T-helper 9 cell (primary cell): ENCODE measurements at places on chromosomes 7 and 10.

DNA sequence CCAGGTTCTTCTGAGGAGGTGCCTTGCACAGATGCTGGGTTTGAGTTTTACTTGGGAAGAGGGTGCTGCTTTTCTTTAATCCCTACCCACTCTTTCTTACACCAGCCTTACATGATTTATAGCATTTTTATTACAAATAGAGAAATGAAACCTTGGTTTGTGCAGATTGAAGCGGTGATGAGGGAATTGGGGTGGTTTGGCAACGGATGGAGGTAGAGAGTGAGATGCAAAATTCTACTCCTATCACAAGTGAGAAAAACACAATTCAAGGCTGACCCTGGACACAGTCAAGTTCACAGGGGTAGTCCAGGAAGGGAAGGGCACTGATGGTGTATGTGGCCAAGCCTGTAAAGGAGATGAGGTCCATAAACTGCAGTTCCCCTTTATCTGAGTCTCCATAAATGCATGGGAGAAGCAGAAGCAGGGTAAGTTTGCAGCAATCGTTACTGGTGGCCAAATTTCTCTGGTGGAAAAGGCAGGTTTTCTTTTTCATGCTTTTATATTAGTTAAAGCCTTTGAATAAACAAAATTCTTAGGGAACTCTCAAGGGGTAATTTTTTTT, 214.3 kb downstream of the JAZF1 start:
- no peak for DNase-seq

- no peak for DNase-seq
These were observed at the start of gene KCP for GRCh38 chr7:128910569-128910945. Gene KCP, minus strand, starts transcription at chr7:128910709. Its CDS starts 33 bp downstream, at chr7:128910676.

GRCh38 chr7:5203183-5203537, 13.1 kb downstream of the WIPI2 start:
- DNase-seq: no peak

DNA sequence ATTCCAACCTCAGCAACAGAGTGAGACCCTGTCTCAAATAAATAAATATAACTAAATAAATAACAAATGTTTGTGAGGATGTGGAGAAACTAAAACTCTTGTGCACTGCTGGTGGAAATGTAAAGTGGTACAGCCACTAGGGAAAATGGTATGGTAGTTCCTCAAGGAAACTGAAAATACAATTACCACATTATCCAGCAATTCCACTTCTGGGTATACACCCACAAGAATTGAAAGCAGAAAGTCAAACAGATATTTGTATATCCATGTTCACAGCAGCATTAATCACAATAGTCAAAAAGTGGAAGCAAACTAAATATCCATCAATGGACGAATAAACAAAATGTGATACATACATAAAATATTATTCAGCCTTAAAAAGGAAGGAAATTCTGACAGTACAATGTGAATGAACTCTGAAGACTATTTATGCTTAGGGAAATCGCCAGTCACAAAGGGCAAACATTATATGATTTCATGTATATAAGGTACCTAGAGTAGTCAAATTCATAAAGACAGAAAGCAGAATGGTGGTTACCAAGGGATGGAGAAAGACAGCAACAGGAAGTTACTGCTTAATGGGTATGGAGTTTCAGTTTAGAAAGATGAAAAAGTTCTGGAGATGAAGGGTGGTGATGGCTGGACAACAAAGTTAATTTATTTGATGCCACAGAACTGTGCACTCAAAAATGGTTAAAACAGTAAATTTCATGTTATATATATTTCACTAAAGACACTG, 9.8 kb downstream of the ARHGAP12 start:
- no peak for DNase-seq

GRCh38 chr7:80659120-80660055, 20.9 kb downstream of the CD36 start:
- no peak for DNase-seq

DNA sequence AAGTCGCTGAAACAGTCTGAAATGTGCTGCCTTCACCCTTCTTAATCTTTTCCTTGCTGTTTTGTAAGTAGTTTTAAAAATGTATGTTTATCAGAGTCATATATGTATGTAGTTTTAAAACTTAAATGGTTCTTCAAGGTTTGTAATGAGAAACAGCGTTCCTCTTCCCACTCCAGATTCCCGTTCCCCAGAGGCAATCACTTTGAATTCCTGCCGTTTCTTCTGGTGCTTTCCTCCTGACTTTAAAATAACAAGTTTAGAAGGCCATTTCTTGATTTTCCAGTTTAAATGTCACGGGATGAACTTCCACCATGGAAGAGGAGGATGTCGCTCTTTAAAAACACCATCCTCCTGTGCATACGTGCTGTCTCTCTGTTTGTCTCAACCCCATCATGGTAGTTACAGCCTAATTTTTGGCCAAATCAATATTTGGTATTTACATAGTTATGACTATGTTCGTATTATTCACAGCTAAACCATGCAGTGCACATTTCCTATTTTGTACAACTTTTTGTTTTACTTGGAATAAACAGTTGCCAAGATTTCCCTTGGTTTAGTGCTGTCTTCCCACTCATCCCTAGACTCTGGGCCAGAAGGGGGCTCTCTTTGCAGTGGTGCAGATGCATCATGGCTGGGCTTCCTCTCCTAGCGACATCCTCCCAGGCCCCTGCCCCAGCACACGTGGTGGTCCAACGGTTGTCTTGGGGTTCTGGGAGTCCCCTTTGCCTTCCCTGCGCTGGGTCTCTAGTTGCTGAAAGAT, 151.4 kb downstream of the PTPN20 start:
- DNase-seq: no peak

DNA sequence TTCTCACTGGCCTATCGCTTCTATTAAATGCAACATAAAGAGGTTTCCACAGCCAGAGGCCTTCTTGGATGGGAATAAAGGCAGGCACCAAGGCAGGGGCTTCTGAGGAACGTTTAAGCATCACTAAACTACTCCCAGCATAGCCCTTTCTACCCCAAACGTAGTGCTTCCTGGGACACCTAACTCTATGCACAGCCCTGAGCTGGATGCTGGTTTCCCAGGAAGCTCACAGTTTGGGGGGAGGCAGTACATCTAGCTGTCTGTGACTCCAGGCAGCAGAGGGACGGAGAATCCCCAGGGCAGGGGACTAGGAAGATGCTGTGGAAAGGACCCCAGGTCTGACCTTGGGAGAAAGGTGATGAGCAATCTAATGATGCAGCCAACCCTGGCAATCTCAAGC, 192.8 kb upstream of the ZMIZ1 start:
- no peak for DNase-seq

- DNase-seq: no peak
These were observed 93.6 kb upstream of the PPIF start for GRCh38 chr10:79253704-79254103.

- DNase-seq: no peak
These were observed 29.9 kb downstream of the GSAP start for GRCh38 chr7:77386165-77386822.

GRCh38 chr10:125023255-125023654, 81.3 kb downstream of the ZRANB1 start:
- DNase-seq: no peak

DNA sequence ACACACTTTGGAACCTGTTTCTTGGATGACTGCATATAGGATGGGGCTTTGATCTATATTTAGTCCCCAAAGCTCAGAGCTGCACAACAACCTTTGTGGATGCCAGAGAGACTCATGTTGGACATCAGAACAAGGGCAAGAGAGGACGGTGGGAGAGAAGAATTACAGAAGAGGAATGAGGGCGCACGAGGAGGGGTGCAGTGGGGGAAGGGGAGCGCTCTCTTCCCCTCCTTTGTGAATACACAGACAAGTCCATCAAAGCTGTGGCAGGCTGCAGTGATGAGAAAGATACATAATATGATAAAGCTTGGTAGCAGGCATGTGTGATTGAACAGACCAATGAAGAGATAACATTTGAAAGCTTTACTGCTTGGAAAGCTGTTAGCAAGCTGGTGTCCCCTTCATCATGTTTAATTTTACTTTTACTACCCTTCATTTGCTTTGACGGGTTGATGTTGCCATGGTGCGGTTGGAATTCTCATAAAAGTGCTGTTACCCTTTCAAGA, 857.8 kb downstream of the KCNMA1 start:
- DNase-seq: no peak

DNA sequence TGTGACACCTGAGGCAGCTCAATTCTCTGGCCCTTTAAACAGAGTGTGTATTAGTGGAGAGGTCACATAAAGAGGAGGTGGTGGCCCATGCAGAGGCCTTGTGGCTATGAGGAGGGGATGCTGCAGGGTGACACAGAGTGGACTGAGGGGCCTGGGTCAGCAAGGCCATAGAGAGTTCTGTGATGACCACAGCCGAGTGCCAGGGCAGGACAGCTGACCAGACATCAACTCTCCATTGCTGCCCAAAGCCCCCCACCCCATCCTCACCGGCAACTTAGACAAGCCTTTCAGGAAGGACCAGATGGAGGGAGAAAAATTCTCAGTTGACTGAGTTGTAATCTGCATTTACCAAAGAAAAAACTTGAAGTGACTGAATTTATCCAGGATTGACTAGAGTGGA, 378.1 kb downstream of the RPS24 start:
- DNase-seq: no peak

DNA sequence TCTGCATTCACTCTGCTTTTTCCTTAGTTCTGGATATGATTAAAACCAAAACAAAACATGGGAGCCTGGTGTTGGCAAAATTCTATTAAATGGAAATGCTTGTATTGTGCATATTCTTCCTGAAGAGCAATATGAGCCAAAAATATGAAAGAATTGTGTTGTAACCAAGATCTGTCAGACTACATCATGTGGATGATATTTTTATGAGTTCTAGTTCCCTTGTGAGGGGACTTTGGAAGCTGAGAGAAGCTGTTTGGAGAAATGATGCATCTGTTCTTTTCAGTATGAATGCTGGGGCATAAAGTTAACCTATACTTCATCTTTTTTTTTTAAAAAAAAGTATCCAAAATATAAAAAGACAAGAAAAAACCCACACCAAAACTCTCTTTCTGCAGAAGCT, 782.7 kb downstream of the ANKRD7 start:
- no peak for DNase-seq

DNA sequence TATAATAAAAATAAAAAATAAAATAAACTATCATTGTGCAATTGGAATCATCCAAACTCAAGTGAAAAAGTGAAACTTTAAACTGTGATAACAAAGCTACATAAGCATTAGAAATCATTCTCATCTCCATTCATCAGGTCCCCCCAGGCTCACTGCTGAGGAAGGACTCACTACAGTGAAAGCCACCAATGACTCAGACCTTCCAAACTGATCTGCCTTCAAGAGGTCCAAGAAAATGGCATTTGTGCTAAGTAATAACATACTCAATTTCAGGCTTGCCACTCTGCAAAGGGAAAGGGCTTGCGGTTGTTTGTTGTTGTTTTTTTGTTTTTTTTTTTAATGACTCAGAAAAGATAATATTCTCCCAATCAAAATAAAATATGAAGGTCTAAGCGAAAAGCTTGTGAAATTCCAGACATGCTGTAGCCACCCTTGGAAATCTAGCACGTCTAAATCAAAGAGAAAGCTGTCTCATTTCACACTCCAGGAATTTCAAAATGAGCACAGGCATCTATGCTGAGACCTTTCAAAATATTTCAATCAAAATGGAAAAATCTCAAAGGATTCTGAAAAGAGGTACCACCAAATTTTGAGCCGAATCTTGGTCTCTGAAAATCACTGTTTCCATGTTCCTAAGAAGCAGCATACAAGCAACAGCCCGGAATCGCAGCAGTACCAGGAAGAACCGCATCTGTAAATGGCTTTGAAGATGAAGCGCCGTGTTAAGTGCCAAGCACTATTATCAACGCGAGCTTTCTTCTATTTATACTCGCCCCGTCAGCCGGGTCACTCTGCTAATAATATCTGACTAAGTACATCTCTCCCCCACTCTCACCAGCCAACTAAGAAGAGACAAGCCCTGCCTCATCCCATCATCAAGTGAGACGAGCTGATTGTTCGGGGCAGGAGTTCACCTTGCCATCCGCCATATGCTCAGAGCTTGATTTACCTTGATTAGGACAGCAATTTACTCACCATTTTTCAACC, 13.5 kb downstream of the SFMBT2 start:
- DNase-seq: no peak

DNA sequence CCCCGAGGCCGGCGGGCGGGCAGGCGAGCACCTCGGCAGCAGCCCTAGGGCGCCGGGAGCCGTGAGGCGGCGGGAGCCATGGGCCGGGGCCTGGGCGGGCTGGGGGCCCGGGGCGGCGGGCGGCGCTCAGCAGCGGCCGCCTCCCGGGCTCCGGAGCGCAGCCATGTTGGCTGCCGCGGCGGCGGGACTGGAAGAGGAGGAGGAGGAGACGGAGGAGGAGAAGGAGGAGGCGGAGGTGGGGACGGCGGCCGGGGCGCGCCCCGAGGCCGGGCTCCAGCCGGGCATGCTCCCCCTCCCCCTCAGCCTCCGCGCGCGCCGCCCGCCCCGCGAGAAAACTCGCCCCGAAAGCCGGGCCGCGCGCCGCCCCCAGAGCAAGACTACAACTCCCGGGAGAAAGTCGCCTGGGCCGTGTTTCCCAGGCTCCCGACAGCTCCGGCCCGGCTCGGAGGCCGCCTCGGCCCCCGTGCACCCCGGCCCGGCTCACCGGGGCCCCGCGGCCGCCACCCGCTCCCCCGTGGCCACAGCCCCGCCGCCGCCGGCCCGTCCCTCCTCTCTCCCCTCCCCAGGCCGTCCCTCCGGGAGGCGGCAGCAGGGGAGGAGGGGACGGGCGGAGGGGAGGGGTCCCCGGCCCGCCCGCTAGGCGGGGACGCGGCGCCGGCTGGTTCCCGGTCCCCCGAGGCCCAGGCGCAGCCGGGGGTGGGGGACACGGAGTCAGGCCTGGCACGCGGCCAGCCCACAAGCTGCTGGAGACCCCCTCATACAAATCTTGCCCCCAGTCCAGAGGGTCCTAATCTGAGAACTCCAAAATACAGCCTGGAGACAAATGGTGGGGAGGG, at the start of gene DLG5:
TSS of gene DLG5 (minus strand) at position 190 of the 836 bp plus-strand sequence. CDS start 235 bp downstream, outside the sequence.
- DNase-seq: no peak

GRCh38 chr7:150918378-150918777, 59.7 kb downstream of the KCNH2 start:
- DNase-seq: no peak

- DNase-seq: no peak
These were observed 146.7 kb upstream of the NRP1 start for GRCh38 chr10:33481184-33481583.

DNA sequence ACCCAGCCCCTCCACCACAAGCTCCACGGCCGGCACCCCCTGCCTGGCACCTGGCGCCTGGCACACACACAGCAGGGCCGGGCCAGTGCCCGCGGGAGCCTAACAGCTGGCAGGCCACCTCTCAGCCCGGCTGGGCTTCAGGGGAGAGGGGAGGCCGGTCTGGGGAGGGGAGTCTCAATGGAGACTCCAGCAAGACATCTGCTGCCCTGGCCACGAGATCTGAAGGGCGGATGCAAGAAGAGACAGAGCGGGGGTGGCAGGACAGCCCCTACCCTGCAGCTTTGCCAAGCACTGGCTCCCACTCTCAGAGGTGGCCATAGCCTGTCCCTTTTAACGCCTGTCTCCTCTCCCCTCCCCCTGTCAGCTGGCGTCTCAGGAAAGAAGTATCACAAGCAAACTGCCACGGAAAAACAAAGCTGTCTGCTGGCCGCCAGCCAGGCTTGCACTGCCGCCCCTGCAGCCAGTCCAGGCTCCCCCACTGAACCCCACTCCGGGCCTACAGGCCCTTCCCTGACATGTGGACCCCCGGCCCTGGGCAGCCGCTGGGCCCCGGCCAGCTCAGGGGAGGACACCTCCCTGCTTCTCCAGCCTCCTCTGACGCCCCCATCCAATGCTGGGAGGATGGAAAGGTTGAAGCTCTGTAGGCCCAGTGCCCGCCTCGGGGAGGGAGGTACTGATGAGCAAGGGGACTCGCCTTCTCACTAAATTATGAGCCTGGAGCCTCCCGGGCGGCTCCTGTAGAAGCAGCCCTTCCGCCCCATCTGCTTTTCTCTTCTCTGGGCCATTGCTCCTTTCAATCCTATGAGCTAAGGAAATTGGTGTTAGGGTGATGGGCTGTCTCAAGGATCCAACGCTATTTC, 178.4 kb downstream of the ARHGAP12 start:
- no peak for DNase-seq

- no peak for DNase-seq
These were observed 243.0 kb upstream of the GRB10 start for GRCh38 chr7:51025668-51026067.
